Astrocyte of the hippocampus (primary cell): ENCODE measurements at places on chromosomes 7 and 10.

DNA sequence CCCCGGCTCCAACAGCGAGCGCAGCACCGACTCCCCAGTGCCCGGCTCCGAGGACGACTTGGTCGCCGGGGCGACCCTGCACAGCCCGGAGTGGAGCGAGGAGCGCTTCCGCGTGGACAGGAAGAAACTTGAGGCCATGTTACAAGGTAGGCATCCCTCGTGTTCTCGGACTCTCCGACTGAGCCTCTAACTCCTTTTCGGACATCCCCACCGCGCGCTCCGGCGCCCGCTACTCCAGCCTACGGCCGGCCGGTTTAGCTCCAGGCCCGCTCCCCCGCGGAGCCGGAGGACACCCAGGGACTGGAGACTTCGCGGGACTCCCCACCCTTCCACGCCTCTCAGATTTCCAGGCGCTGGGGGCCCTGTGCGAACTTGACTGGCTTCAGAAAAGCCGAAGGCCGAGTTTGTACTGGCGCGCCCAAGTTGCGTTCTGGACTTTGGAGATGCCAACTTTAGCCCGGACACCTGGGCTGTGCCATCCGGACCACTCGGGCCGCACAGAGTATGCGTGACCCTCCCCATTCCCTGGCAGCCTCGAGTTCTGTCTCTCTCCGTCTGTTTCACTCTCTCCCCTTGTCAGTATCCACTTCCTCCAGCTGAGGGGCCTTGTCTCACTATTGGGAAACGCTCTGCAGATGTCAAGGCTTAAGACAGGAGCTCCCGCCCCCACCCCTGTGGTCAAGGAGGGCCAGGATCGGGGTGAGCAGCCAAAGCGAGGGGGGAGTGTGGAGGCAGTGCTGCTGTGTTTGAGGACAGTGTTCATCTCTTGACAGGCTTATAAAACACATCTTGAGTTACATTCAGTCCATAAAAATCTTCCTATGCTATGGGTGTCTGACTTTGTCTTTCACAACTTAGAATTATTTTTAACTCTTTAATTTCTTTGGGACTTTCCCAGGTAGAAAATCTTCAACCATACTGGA, 777 bp downstream of the BICC1 start:
- peak; percentile 75 for DNase-seq

DNA sequence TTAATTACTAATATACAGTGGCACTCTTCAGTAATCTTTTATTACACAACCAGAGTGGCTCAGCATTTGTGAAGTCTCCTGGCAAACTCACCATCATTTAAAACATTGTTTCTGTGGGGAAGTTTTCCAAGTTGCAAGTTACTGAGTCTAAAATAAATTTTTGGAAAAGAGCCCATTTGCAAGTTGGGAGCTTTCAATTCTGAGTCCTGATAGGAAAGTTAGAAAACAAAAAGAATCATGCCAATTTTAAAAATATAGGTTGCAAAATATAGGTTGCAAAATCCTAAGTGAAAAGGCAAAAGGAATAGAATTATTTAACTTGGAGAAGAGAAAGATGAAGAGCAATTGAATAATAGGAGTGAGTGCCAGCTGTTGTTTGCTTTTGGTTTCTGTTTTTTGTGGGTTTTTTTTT, 378.8 kb upstream of the C7orf33 start:
- peak; percentile 28 for DNase-seq

GRCh38 chr10:86368046-86368445, 1.5 kb upstream of the GRID1 start:
- no peak for DNase-seq

GRCh38 chr7:28615091-28615490, 202.8 kb downstream of the CREB5 start:
- DNase-seq: no peak

- no peak for DNase-seq
Observed at GRCh38 chr10:11594589-11595394, 16.7 kb downstream of the USP6NL start.

GRCh38 chr7:2826771-2827170, 17.3 kb downstream of the GNA12 start:
- no peak for DNase-seq
